ENCODE measurements at places on chromosomes 6 and 20.

- DNase-seq = no peak
Observed at GRCh38 chr20:9374072-9374471, 140.3 kb upstream of the LAMP5 start.

GRCh38 chr6:87673237-87673636 lies 28.8 kb downstream of the AKIRIN2 start:
- DNase-seq = no peak

DNA sequence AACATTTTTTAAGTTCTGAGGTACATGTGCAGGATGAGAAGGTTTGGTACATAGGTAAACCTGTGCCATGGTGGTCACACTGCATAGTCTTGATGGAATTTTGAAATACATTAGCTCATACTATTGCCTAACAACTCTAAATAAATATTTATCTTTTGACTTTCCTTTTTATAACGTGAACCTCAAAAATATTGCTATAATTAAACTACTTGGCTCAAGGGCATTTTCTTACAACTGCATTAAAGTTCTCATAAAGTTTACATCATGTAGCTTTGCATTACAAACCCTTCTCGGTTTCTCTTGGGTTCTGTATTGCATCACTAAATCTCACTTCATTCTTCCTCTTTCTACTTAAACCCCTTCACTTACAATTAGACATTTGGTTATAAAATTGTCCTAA lies 636.0 kb upstream of the PTCHD4 start:
- no peak for DNase-seq

DNA sequence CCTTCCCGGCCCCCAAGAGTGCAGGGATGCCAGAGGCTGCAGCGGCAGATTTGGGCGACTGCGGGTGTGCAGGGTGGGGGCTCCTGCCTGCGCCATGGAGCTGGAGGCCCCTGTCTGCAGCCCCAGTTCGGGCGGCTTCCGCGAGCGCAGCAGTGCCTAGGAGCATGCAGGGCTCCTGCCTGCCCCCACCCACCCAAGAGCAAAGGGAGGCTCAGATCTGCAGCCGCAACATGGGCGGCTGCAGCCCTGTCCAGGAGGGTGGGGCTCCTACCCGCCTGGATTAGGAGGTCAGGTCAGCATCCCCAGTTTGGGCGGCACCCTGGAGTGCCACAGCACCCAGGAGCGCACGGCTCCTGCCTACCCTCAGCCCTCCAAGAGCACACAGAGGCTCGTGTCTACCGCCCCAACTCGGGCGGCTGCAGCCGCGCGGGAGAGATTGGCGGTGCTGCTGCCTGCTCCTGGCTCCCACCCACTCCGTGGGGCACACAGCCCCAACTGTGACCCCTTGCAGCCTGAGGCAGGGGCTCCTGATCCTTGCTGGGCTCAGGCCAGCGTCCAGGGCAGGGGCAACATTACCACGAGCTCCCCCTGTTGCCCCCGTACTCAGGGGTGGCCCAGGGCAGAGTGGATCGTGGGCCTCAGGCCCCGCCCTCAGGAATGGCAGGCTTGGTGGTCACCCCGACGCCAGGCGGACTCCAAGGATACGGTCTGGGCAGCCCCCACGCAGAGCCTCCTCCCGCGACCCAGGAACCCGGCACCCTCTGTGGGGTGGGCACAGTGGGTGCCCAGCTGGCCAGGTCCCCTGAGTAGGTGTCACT lies 55.5 kb upstream of the UNC93A start:
- DNase-seq = no peak

DNA sequence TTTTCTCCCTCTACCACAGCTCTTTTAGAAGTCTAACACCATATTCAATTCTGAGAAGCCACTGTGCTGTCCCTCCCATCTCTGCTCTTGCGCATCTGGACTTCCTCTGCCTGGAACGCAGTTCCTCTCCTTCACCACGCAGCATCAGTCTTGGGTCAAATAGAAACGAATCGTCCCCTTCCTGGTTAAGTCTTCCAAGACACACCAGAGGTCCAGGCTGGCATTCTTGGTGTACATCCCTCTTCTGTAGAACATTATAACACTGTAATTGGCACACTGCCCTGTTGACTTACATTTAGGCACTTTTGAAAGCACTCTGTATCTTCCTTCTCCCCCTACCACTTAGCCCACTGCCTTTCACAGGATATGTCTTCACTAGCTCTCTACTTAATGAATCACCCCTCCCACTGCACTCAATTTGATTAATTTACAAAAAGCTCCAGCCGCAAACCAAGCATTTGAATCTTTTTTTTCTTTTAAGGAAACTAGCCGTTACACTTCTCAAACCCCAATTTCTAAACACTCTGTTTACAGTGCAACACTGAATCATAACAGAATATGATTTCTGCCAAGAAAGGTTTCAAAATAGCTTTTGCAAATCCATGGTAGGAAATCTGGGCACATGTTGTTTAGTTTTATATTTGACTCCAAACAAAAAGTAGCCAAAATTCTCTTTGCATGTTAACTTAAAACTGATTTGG lies 140.8 kb upstream of the CARMIL1 start:
- no peak for DNase-seq

All from DMS 273 treated with DMSO at 0.1 percent for 48 hours (cell line).